ENCODE measurements at places on chromosomes 2 and 18.

DNA sequence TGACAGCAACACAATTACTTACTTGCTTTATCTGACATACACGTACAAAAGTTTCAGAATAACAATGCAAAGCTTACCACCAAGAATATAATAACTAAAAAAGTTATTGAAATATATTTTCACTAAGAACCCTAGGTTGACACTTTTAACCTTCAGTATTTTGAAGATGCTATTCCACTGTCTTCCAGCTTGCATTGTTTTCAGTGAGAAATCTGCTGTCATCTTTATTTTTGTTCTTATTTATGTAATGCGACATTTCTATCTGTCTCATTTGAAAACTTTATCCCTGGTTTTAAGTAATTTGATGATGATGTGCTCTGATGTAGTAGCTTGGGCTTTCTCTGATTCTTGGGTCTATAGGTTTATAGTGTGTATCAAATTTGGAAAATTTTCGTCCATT lies 165.0 kb upstream of the SMIM21 start:
- DNase-seq, result no peak

GRCh38 chr2:205738117-205738968 lies 56.0 kb downstream of the NRP2 start:
- no peak for DNase-seq

DNA sequence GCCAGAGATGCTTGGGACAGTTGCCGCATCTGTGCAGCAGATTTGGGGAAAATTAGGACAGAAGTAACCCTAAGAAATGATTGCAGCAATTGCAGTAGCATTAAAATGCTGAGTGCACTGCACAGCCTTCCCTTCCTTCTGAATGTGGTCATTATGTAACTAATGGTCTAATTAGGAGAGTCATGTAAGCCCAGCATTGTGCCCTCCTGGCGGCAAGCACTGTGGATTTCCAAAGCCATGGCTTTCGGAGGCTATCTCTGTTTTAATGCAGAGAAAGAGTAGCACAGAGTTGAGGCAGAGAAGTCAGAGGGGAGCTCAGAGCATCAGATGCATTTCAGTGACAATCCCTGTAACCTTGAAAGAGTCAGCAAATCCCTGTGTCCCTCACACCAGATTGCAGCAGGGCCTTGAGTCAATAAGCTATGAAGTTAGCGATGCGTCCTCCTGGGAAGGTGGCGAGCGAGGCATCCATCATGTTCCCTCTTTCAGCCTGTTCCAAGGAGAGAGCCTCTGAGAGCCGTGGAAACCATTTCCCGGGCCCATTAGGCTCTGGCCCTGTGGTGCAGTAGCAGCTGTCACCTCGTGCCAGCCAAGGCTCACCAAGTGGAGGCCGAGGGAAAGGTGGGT lies 307.2 kb downstream of the FBXO15 start:
- no peak for DNase-seq

DNA sequence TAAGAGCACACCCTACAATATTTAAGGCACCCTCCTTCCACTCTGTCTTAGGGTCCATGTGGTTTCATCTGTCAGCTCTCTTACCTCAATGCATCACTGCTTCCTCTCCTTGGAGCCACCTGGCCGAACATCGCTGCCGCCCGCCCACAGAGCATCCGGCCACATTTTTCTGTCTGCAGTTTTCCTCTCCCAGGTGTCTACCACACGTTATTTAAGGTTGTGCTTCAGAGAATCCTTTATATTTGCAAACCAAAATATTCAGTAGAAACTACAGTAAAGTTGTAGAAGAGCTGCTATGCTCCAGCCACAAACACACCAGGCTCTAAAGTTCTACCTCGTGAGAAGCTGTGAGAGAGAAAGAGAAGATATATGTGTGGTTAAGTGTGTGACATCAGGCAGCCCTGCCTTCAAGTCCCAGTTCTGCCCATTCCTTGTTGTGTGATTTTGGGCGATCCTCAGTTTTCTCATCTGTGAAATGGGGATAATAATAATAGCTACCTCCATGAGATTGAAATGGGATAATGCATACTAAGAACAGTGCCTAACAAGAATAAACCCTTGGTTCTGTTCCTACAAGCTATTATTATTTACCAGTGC lies 4.9 kb upstream of the STK17B start:
- peak; percentile 54 for DNase-seq

GRCh38 chr18:37452015-37452414 lies 113.6 kb downstream of the CELF4 start:
- DNase-seq, result no peak

DNA sequence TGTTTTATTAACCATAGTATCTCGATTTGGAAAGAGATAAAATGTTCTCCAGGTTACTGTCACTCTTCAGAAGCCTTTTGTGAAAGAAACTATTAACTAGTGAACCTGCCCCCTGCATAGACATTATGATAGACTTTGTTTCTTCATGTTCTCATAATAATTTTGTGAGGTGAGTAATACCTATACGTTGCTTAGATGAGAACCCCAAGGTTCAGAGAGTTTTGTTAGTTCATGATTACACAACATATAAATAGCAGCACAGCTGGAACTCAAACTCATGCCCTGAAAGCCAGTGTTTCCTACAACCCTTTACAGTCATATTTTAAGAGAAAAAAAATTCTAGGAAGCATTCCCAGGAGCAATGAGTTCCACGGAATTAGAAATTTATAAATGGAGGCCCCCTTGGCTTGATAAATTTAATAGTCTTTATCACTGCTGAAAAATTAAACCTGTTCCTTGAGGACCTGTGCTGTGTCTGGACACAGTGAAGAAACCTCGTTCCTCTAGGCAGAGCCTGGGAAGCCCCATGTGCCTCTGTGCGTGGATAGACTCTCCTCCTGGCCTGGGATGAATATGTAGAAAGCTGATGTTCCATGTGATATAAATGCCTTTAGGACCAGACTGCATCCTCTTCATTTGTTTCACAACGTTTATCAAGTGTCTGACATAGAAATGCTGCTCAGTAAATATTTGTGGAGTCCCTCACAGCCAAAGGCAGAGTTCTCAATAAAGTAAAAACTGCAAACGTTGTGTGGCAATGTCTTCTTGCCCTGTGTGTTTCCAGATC lies 1257.0 kb upstream of the GYPC start:
- DNase-seq, result no peak

GRCh38 chr2:190103144-190103543 lies 40.6 kb upstream of the MSTN start:
- no peak for DNase-seq

DNA sequence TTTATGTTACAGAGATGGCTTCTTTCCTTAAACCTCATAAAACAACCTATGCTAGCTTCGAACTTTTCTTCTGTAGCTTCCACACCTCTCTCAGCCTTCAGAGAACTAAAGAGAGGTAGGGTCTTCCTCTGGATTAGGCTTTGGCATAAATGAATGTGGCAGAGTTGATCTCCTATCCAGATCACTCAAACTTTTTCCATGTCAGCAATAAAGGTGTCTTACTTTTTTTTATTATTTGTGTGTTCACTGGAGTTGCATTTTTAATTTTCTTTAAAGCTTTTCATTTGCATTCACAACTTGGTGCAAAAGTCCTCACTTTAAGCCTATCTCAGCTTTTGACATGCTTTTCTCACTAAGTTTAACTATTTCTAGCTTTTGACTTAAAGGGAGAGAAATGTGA lies 66.0 kb downstream of the LANCL1 start:
- DNase-seq, result no peak

GRCh38 chr18:73924836-73925235 lies 222.8 kb downstream of the FBXO15 start:
- no peak for DNase-seq

- no peak for DNase-seq
These were observed 33.3 kb downstream of the UXS1 start for GRCh38 chr2:106160786-106161261.

- no peak for DNase-seq
These were observed 62.1 kb upstream of the TCF7L1 start for GRCh38 chr2:85071096-85071495.

GRCh38 chr2:43387092-43388062 lies 161.0 kb upstream of the ZFP36L2 start:
- DNase-seq, result peak; percentile 44

DNA sequence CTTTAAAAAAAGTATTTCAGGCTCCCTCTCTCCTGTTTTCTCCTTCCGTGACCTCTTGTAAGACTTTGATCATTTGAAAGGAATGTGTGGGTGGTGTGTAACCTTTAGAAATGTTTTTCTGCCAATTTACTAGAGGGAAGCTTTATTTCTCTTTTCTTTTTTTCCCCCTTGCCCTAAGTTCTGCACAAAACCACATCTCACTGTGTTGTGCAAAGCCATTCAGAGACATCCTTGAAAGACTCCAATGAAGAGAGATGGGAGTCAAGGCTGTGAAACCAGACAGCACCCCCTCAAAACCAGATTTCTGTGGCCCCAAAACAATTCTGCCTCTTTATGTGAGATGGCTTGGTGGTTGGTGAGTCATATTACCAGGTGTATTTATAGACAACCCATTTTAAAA lies 184.6 kb upstream of the ERBB4 start:
- peak; percentile 36 for DNase-seq
